ENCODE measurements at places on chromosomes 12 and 14. TPM values are rescaled to one million over a fixed set of nuclear protein-coding genes. Genes with fewer than 3 reads are reported as not detected.

The CDK2 gene
- total RNA-seq = 133 TPM

The TMEM119 gene
- 0.18 TPM for total RNA-seq

The SMCO3 gene
- total RNA-seq = not detected

- no peak for DNase-seq
Measured at GRCh38 chr12:78004249-78005093, 173.8 kb downstream of the NAV3 start.

DNA sequence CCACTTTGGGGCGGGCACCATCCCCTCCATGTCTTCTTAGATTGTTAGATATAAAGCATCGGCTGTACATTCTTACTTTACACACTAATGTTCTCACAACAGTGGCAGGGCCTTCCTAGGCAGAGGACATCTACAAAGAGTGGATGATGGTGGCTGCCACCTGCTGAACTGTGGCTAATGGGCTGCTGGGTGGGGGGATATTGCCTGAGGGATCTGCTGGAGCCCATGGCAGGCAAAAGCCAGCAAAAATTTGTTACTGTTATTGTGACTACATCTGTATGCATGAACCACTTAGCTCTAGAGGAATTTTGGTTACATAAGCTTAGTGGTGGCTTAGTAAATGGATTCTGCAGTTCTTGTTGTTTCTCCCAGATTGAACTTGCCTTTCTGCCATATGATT lies 52.6 kb downstream of the DIP2B start:
- no peak for DNase-seq

- no peak for DNase-seq
Measured at GRCh38 chr12:46558677-46559076, 186.1 kb upstream of the SLC38A2 start.

GRCh38 chr14:105384041-105384557 lies 14.2 kb upstream of the TEX22 start:
- DNase-seq = no peak

GRCh38 chr14:94379291-94380224 lies 8.8 kb downstream of the SERPINA1 start:
- no peak for DNase-seq

DNA sequence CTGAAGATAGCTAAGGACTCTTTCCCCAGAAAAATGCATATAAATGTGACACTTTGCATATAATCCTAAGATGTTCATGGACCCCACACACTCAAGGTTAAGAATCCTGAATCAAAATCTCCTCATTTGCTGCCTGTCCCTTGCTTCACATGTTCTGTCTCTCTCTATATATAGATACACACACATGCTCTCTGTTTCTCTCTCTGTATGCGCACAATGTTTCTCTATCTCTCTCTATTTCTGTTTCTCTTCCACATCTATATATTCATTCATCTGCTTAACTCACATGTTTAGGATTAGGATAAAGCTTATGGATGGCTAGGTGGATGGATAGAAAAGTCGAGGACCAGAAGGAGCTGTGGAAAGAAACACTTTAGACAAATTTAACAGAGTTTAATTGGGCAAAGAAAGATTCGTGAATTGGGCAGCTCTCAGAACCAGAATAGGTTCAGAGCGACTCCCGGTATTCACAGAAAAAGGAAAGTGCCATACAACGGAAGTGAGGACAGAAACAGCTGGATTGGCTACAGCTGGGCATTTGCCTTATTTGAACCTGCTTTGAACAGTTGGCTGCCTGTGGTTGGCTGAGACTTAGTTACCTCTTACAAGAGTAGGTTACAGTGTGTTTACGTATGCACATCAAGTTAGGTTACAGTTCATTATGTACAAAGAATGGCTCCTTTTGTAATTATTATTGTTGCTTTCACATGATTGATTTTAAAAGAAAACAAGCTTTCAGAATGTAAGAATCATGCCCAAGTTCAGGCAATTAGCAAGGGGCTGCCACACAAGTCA lies 57.6 kb downstream of the EMP1 start:
- DNase-seq = no peak

GRCh38 chr14:28102001-28102400 lies 664.6 kb upstream of the FOXG1 start:
- DNase-seq = no peak

DNA sequence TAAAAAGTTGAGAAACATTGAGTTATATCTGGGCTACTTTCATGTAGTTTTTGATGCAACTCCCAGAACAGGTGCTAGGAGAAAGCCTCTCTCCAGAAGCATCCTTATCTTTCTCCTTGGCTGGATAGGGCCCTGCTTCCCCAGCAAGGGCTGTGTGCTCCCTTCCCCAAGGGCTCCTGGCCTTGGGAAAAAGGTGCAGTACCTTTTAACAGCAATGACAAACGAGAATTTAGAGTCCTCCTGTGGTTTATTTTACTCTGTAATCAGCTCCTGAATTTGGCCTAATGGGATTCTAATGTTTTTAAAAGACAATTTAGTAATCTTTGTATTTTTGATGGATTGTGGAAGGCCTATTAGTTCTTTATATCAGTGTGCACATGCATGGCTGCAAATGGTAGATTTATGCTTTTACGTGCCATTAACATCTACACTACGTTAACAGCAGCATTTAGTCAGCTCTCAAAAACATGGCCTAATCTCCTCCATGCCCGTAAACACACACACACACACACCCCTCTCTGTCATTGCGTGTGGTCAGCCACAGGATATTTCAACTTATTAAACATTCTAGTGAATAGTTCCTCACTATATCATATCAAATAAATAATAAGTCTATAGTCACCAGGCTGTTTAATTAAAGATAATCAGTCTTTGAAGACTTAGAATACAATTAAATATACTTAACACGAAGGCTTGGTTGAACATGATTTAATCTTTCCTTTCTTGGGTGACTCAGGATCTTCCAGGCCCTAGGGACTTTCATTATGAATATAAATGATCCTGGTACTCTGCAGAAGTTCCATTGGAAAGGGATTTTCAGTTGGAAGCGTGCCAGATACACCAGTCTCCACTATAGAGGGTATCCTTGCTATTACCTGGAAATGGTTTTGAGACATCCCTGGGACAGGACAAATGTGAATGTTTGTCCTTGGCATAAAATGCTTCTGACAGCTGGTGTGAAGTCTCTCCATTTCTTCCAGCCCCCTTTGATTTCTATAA lies 181.4 kb upstream of the PWP1 start:
- DNase-seq = no peak

DNA sequence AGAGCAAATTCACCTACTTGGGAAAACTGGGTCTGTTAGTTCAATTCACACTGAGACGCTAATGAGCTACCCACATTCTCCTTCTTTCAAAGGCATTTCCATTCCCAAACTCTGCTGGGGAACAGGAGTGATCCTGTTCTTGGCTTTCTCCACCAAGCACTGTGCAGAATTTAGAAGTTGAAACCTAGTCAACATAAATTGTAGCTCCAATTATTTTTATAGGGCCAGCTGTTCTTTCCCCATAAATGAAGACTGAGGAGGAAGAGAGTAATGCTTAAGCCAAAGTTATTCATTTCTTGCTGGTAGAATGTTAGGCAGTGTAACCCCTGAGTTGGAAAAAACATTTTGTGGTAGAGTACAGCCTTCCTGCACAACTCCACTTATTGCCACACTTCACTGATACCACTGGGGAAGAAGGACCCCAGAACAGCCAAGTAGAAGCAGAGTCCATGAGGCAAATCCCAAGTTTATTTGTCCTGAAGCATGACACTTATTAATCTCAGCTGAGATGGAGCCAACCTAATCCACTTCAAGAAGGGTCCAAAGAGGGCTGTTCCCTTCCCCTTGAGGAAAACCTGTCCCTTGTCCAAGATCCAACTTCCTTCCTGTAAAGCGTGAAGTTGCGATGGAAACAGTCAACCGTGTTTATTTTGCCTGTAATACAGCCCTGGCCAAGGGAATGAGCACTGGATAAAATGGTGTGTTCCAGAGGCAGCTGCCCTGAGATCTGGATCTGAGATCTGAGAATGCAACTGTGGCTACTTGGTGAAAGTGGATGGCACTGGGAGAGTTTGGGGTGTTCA lies 151.8 kb downstream of the TBX5 start:
- DNase-seq = no peak

- no peak for DNase-seq
Measured at GRCh38 chr14:51248016-51248987, 8.3 kb downstream of the TMX1 start.

DNA sequence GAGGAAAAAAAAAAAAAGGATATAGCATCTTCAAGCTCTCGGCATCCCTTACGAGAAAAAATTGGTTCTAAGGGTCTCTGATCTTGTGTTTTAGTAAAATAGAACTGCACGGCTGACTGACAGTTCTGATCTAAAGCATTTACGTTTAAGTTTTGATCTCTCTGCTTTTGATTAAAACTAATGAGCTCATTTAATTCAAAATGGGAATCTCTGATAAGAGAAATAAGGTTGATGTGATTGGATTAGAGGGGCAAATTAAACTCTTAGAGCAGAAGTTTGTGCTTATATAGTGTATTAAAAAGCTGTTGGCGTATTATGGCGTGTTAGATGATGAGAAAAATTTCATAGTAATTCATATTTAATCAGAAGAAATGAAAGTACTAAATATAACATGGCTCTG lies 217.6 kb downstream of the EGLN3 start:
- no peak for DNase-seq

DNA sequence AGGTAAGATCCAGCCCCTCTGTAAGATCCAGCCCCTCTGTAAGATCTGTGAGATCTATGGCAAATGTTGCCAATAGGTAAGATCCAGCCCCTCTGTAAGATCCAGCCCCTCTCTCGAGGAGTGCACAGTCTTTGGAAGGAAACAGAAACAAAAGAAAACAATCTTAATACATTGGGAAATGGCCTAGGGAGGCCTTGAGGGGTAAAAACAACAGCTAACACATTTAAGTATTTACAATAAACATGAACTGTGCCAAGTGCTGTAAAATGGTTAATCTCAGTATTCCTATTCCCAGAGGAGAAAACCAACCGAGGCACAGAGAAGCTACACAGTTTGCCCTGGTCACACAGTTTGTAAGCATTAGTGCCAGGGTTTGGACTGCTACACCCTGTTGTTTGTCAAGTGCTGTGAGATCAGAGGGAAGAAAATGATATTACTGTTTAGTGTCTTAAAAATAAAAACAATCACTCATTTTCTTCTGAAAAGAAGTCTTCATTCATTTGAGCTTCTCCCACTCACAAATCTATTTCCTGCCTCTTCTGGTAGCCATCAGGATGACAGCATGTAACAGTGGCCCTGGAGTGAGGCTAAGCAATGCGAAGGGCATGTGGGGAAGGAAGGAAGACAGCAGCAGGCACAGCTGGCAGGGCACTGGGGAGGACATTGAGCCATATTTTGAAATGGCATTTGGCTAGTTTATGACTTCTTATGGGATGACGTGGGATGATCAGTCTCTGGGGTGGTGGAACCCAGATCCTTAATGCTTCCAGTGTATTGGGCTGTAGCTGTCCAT lies 118.7 kb upstream of the PTPRQ start:
- no peak for DNase-seq

DNA sequence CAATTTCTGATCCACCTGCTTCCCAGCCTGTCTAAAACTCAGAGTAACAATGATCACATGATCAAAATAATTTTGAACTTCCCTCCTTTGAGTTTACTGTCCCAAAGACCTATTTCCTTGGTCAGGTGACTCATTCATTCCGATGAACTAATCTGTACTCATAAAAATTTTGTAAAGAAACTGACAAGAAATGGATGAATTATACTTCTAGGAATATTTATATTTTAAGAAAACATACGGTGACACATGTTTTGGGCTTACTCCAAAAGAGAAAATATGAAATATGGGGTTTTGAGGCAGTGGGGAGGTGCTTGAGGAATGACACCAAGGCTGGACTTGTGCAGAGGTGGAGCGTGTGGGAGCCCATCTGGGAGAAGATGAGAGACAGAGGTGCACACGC lies 42.0 kb downstream of the GUCY2C start:
- DNase-seq = no peak

DNA sequence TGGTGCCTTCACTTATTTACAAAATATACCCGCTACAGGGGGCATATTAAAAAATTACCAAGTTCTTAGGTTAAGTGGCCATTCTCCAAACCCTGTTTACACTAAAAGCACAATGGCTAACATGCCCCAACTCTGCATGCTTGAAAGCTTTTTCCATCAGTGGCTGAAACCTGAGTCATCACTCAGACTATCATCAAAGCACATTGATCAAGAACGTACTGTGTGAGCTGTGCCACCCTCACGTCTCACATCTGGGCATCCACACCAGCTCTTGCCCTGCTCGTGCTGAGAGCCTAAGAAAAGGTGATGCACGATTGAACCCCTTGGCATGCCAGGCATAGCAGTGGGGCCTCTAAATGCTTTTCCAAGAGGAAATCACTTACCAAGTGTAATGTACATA lies 13.2 kb downstream of the AQP6 start:
- no peak for DNase-seq

GRCh38 chr12:89084751-89085150 lies 267.6 kb downstream of the DUSP6 start:
- no peak for DNase-seq

DNA sequence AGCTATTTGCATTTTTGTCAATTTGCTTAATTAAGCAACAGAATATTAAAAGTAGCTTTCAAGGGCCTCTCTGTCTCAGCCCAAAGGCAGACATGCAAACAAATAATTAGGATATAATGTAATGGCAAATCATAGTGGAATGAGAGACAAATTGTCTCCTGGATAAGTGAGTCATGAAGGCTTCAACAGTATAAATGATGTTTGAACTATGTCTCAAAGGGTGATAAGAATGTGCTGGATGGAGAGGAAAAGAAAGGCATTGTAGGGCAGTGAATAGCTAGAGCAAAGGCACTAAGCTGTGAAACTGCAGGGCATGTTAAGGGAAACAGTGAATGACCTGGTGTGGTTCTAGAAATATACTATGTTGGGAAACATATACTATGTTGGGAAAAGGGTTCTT lies 53.5 kb upstream of the PPP1R12A start:
- DNase-seq = no peak

DNA sequence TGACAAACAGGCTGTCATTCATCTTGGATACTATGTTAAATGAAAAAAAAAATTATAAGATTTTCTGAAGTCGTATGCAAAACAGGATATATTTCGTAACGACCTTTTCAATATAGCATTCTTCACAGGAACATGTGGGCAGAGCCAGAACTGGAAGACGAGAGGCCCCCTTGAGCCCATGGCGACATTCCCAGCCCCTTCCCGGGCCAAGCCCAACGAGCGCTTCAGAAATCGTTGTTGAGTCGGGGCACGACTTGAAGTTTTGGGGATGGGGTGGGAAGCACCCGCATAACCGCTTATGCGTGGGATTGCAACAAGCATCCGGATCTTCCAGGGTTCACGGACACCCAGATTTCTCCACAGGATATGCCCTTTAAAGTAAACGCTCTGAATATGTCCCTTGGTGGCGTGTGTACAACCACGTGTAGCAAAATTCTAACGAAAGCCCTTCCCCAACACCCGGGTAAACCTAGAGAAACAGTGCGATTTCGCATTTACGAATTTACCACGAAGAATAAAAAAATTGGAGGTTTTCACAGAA lies 736 bp downstream of the C14orf39 start:
- DNase-seq = peak; percentile 15
